Caco-2 (cell line): ENCODE measurements at places on chromosomes 4 and X. TPM values are rescaled to one million over a fixed set of nuclear protein-coding genes. Genes with fewer than 3 reads are reported as not detected.

Gene NAA11
- total RNA-seq: not detected in 2 replicates

Gene CSAG3
- total RNA-seq: not detected in 2 replicates

Gene GABRB1
- 9.2 and 10.3 TPM in 2 replicates for total RNA-seq

Gene BEND2
- not detected in 2 replicates for total RNA-seq

Gene SNX25
- 9.3 and 10.2 TPM in 2 replicates for total RNA-seq

Gene SPP1
- total RNA-seq: 0.77 and 0.88 TPM in 2 replicates

Gene TNMD
- total RNA-seq: not detected in 2 replicates

Gene DSPP
- not detected in 2 replicates for total RNA-seq

Gene TREX2
- 0.60 and 0.61 TPM in 2 replicates for total RNA-seq

Gene TMEM192
- 18.6 and 19.4 TPM in 2 replicates for total RNA-seq

Gene GYG2
- total RNA-seq: 44.0 and 50.4 TPM in 2 replicates

Gene GPAT3
- 4.6 and 5.0 TPM in 2 replicates for total RNA-seq

Gene SPARCL1
- 0.18 TPM in 1 of 2 replicates, not detected in the other for total RNA-seq

Gene DMRTC1
- total RNA-seq: not detected in 2 replicates

Gene HTRA3
- total RNA-seq: 0.63 and 0.66 TPM in 2 replicates

Gene AFM
- 2.5 and 4.1 TPM in 2 replicates for total RNA-seq

Gene ZIC3
- not detected in 2 replicates for total RNA-seq

Gene SOX3
- total RNA-seq: not detected in 2 replicates

Gene F9
- not detected in 2 replicates for total RNA-seq

Gene TIGD4
- total RNA-seq: 0.95 and 1.0 TPM in 2 replicates

Gene PPP1R2C
- total RNA-seq: not detected in 2 replicates

Gene ASB9
- total RNA-seq: 4.6 and 8.3 TPM in 2 replicates

Gene CXXC4
- total RNA-seq: 2.9 and 3.1 TPM in 2 replicates

Gene USP11
- 57.5 and 61.2 TPM in 2 replicates for total RNA-seq

Gene DDIT4L
- total RNA-seq: 4.0 and 4.7 TPM in 2 replicates

Gene TMEM271
- not detected in 2 replicates for total RNA-seq

Gene AWAT2
- total RNA-seq: not detected in 2 replicates

Gene USP46
- total RNA-seq: 26.4 and 32.2 TPM in 2 replicates

Gene HTN3
- not detected in 2 replicates for total RNA-seq

Gene SPIN2A
- total RNA-seq: 0.91 and 1.6 TPM in 2 replicates

Gene RENBP
- 0.75 and 1.2 TPM in 2 replicates for total RNA-seq

Gene TTC29
- not detected in 2 replicates for total RNA-seq

Gene SCARB2
- total RNA-seq: 148 and 150 TPM in 2 replicates

Gene ETDB
- total RNA-seq: not detected in 2 replicates

Gene RTL9
- total RNA-seq: 0.09 and 0.26 TPM in 2 replicates

Gene RAI2
- 0.16 and 0.18 TPM in 2 replicates for total RNA-seq

Gene GRIA2
- total RNA-seq: not detected in 2 replicates

Gene CD38
- not detected in 2 replicates for total RNA-seq

Gene BTK
- total RNA-seq: not detected in 2 replicates

Gene FDCSP
- total RNA-seq: not detected in 2 replicates

Gene MECP2
- total RNA-seq: 30.6 and 36.4 TPM in 2 replicates

Gene PCDH7
- 16.3 and 19.1 TPM in 2 replicates for total RNA-seq

Gene PDK3
- total RNA-seq: 4.0 and 4.9 TPM in 2 replicates

Gene NOA1
- 24.8 and 26.3 TPM in 2 replicates for total RNA-seq

Gene RELL1
- 45.3 and 48.5 TPM in 2 replicates for total RNA-seq

Gene USP17L19
- not detected in 2 replicates for total RNA-seq

Gene LGI2
- 7.5 and 8.3 TPM in 2 replicates for total RNA-seq

Gene RAB41
- total RNA-seq: not detected in 2 replicates

Gene VAMP7
- 29.7 and 31.5 TPM in 2 replicates for total RNA-seq

Gene KCNE5
- 0.20 TPM in 1 of 2 replicates, not detected in the other for total RNA-seq

Gene UGT2B15
- total RNA-seq: 0.32 and 0.42 TPM in 2 replicates

Gene GBA3
- total RNA-seq: 0.25 and 0.37 TPM in 2 replicates

Gene TRIM60
- total RNA-seq: not detected in 2 replicates

Gene BCOR
- 16.2 and 18.6 TPM in 2 replicates for total RNA-seq

Gene ACSL4
- 36.3 and 38.3 TPM in 2 replicates for total RNA-seq

Gene RPL10
- total RNA-seq: 2,081 and 2,086 TPM in 2 replicates

Gene MAGEE2
- not detected in 2 replicates for total RNA-seq
